Left forelimb (tissue), 1 donor: ENCODE measurements at places on chromosomes 6 and 20.

DNA sequence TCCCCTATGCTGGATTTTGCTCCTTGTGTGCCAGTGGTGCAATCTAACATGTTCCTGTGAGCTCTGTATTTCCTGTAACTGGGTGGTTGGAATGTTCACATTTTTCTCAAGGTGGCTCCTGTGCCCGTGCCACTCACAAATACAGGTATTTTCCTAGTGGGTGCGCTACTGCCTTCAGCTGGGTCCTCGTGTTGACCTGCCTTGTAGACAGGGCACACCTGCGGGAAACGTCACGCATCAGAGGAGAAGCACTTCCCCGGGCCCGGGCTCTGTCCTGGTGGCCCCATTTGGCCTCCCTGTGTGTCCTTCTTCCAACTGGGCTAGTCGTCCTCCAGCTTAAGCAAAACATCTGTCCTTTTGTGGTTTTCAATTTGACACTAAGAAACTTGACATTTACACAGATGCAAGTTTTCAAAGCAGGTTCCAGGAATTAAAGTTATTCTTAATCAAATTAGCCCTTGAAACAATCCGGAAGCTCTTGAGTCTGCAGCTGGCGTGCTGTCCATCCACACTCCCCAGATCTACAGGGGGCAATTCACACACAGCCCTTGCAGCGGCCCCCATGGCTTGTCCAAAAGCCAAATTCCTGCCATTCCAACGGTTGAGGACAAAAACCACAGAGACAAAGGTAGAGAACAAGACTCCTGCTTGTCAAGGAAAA is 275.1 kb downstream of the CDC5L start:
- no peak for DNase-seq

DNA sequence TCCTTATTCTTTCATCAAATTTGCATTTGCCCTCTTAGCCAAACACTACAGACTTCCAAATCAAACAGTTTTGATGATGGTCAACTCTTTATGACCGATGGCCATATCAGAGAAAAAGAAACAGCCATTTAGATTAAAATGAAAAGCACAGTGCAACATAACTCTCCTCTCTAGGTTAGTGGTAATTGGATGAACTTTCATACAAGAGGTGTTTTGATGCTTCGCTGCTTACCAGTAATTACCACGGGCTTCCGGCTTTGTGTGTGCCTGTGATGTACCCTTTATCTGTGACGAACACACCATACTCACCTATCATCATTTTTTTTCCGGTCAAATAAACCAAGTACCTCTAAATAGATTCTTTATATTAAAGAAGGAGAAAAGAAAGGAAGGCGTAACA is 181.8 kb downstream of the FOXA2 start:
- no peak for DNase-seq

GRCh38 chr6:45416700-45417099 is 39.0 kb upstream of the SUPT3H start:
- DNase-seq: no peak

- DNase-seq: no peak
Observed at GRCh38 chr6:39102821-39103136, 12.2 kb downstream of the SAYSD1 start.

DNA sequence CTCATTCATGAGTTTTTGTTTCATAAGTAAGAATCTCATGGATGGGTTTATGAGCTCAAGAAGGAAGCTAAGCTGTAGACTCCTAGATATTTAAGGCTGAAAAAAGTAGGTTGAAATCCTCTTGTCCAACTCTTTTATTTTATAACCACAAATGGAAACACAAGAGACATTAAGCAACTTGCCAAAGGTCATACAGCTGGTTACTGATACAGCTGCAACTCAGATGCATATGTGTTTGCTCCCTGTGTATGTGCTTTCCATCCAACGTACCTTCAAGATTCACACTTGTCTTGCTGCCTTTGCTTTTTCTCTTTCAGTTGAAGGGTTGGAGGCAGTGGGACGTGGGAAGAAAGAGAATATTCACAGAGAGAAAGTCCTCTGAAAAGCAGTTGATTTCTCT is 153.5 kb upstream of the STMND1 start:
- no peak for DNase-seq

DNA sequence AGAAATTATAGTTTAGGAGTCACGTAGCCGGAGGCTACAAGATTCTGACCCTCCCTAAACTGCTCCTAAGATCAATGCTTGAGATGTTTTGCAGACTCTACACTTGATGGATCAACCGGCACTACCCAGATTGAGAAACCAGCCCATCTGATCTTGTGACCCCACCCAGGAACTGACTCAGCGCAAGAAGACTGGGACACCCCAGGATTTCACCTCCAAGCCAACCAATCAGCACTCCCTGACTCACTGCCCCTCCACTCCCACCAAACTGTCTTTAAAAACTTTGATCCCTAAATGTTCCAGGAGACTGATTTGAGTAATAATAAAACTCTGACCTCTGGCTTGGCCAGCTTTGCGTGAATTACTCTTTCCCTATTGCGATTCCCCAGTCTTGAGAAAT is 99.8 kb downstream of the OPRM1 start:
- DNase-seq: no peak

DNA sequence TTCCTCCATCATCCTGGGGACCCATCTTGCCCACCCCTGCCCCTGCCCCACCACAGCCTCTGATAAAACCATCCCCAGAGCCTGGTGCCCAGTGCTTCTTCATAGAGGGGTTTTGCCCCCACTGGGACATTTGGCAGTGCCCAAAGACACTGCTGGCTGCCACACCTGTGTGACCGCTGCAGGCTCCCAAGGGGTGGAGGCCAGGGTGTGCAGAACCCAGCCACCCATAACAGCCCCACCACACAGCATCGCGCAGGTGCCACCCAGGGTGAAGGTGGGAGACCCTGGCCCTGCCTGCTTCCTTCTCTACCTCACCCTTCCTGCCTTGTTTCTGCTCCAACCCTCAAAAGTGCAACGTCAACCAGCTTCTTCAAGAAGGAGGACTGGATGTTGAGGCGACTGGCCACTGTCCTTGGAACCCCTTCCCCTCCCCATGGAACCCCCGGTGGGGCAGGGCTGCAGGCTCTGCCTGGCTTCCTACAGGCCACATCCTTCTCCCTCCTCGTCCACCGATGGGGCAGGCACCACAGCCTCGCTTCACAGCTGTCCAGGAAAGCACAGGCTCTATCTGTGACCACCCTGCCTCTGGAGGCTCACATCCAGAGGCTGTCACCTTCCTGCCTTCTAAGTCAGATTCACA is 79.2 kb upstream of the MPC1 start:
- DNase-seq: no peak

- no peak for DNase-seq
Observed at GRCh38 chr6:65259982-65260381, 447.0 kb downstream of the EYS start.

GRCh38 chr20:37042986-37043972 is 52.5 kb downstream of the RBL1 start:
- no peak for DNase-seq

- peak; percentile 82 for DNase-seq
Observed at GRCh38 chr6:121436960-121437850, 1.8 kb downstream of the GJA1 start.

DNA sequence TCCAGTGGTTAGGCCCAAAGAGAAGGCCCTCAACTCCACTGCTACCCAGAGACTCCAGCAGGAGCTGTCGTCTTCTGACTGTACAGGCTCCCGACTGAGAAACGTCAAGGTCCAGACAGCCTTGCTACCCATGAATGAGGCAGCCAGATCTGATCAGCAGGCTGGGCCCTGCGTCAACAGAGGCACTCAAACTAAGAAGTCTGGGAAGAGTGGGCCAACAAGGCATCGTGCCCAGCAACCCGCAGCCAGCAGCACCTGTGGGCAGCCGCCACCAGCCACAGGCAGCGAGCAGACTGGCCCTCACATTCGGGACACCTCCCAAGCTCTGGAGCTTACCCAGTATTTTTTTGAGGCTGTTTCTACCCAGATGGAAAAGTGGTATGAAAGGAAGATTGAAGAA is 8.1 kb downstream of the LYRM2 start:
- no peak for DNase-seq

DNA sequence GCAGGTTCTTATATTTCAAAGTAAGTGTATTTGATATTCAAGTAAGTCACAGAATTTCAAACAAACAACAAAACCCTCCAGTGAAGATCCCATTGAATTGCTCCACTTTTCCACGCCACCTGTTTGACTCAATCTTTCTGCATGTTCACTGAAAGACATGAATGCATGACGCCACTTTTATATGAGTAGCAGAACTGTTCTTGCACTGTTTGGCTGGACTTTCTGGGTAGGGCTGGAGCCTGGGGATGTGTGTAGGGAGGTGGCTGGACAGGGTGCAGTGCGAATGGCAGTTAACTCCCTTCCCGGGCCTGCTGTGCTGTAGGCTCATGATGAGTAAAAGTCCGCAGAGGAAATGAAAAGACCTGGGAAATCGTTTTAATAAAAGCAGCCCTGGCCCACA is 39.7 kb downstream of the IL20RA start:
- DNase-seq: no peak

GRCh38 chr6:37793067-37793466 is 26.5 kb upstream of the ZFAND3 start:
- no peak for DNase-seq

DNA sequence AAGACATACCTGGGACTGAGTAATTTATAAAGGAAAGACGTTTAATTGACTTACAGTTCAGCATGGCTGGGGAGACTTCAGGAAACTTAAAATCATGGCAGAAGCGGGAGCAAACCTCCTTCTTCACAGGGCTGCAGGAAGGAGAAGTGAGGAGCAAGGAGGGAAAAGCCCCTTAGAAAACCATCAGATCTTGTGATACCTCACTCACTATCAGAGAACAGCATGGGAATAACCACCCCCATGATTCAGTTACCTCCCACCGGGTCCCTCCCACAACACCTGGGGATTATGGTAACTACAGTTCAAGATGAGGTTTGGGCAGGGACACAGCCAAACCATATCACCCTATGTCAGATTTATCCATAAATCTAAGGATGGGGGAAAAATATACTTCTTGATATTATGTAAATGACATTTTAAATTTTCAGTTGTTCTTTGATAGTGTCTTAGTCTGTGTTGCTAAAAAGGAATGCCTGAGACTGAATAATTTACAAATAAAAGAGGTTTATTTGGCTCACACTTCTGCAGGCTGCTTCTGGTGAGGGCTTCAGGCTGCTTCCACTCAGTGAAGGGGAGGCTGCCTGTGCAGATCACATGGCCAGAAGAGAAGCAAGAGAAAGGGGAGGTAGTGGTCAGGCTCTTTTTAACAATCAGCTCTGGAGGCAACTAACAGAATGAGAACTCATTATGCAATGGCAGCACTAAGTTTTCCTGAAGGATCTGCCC is 1.2 kb upstream of the MCM9 start:
- DNase-seq: no peak

DNA sequence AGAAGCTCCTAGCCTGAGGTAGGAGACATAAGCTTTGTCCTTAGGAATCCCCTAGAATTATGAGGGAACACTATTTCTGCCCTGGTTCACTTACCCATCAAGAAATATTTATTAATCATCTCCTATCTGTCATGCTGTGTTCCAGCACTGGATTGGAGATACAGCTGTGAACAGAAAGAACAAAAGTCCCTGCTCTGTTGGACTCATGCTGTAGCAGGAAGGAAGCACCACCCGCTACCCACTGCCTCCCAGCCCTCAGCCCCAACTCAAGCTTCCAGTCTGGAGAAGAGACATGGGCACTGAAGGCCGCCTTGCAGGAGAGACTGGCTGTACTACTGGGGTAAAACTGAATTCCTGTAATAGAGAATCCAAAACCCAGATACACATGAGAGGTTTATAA is 78.0 kb downstream of the MDGA1 start:
- no peak for DNase-seq

- DNase-seq: no peak
Observed at GRCh38 chr6:167700199-167700598, 126.5 kb upstream of the AFDN start.

- no peak for DNase-seq
Observed at GRCh38 chr6:160494576-160494975, 146.4 kb downstream of the SLC22A3 start.

DNA sequence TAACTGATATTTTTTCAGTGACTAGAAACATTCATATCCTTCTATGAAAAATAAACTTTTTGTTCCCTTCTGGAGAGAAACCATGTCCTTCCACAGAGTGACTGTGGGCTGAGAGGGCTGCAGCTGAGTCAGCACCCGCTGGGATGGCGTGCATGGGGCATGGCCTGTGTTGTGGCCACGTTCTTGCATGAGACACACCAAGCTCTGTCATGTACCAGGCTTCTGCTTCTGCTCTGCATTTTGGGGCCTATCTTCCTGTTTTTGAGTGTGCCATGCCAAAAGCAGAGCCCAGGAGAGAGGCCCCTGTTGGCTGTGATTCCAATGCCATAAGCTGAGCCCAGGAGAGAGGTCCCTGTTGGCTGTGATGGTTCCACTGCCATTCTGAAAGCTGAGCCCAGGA is 10.8 kb downstream of the APMAP start:
- no peak for DNase-seq

DNA sequence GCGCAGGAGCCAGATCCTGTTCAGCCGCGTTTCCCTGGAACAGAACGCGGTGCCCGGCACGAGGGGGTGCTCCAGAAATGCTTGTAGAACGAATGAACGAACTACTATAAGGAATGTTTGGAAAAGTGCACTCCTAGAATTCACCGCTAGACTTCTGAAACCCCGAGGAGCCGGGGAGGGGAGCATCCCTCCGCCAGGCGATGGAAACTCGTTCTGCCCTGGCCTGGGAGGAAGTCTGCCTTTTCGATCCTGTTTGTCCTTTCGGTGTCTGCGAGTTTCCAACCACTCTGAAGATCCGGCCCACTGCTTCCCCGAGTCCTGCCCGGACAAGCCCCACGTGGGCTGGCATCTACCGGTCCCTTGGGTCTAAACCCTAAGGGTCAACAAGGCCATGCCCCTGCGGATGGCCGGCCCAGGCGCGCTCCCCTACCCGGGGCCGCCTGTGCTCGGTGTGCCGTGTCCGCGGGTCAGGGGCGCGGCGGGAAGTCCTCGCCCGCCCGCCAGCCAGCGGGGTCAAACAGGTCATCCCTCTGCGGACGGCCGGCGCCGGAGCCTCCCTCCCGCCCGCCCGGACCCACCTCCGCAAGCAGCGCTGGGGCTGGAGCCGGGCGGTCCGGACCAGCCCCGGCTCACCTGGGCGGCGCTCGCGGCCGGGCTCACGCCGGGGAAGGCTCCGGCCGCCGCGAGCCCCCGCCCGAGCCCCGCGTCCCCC is 526 bp downstream of the SULF2 start:
- peak; percentile 76 for DNase-seq

GRCh38 chr6:160418370-160418769 is 70.2 kb downstream of the SLC22A3 start:
- no peak for DNase-seq

DNA sequence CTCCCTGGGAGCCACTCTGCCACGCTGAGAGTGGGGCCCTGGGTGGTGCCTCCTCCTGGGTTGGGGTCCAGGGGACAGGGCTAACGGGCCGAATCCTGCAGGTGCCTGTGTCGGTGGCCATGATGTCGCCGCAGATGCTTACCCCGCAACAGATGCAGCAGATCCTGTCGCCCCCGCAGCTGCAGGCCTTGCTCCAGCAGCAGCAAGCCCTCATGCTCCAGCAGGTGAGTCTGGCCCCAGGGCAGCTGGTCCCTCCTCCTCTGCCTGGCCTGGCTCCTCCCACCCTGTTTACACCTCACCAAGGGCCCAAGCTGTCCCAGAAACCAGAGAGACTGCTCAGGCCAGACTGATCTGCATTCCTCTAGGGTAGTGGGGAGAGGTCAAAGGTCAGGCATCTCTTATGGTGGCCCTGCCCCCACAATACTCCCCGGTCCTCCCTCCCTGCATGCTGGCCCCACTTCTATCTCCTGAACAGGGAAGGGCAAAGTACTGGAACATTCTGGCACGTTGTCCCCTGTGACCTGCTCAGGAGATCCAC is 38.6 kb downstream of the FOXP4 start:
- no peak for DNase-seq
